Suppressor macrophage treated with lipopolysaccharide for 4 hours (primary cell): ENCODE measurements at places on chromosomes 11 and 22.

- DNase-seq, result peak; percentile 72
Observed at GRCh38 chr11:19903620-19904069, 191.0 kb downstream of the NAV2 start.

- no peak for DNase-seq
Observed at GRCh38 chr22:19888131-19888746, 33.6 kb upstream of the GNB1L start.

DNA sequence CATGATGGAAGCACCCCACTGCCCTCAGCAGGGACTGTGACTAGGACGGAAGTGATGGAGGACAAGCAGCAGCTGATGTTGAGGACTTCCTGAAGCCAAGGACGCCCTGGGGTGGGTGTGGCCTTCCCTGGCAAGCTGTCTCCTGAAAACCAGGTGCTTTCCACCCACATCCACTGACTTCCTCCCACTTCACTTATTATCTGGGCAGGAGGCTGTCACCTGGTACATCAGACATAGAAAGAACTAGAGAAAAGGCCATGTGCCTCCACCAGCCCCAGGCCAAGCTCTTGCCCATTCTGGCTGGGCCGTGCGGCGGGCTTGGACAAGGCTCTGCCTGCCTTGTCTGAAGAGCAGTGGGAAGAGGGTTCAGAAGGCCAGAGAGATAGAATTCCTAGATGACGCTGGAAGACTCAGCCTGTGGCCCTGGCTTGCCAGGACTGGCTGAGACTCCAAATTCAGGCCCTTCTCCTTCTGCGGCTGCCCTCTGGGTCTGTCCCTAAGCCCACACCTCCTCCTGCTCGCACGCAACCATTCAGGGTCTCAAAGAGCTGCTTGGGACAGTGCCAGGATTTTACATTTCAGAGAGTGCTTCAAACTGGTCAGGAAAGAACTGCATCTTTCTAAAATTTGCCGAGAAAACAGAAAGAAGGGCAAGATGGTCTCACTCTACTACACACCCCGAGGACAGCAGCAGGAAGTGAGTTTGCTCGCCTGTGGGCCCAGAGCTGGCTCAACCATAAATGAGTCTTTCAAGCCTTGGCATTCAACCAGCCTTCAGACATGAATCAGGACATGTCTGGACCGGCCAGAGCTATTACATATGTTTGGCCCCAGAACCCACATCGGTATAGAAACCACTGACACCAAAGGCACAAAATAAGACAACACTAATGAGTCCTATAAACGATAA lies 13.3 kb downstream of the ARHGAP1 start:
- no peak for DNase-seq

DNA sequence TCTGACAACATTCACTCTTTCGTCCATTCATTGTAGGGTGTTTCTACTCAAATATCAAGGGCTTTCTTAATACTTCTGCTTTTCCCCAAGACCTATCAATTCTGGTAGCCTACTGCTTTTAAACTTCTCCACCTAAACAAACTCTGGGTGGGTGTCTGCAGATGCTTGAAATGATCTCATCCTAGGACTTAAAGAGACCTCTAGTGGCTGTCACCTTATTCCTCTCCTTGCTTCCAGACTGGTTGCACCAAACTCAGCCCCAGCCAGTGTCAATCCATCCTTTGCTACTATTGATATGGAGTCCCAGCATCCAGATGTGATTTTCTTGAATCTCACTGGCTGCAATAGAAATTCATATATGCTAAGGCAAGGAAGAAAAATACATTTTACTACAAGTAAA lies 274.7 kb downstream of the NXPE2 start:
- DNase-seq, result no peak

DNA sequence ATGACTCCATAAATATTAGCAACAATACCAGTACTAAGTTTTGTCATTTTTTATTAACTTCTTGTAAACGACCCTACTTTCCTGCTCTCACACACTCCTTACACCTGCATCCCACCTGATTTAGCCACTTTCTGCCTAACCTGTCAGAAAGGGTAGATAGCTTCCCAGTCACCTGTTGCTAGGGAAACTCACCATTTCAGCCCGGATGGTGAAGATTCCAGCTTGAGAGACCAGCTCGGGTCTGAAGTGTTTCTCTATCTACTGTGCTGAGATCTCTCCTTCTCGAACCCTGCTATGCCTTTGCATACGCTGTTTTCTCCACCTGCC lies at the start of gene PARVG:
TSS of gene PARVG (plus strand) at position 220 of the 327 bp plus-strand sequence. CDS start 2,405 bp downstream, outside the sequence.
- DNase-seq, result peak; percentile 14

DNA sequence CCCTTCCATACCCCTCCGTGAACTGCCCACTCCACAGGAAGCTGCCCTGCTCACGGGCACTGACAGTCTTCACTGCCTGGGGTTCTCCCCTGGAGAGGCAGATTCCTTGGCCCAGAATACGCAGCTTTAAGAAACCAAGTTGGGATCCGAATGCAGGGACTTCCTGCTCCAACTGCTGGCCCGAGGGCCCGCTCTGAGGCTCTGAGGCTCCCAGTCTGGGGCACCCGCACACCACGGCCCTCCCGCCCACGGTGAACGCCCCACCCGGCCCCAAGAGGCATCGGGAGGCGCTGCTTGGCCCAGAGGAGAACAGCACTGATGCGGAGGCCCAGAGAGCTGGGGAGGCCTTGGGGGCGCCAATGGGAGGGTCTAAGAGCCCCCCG lies 42.3 kb downstream of the IGF2 start:
- no peak for DNase-seq

GRCh38 chr11:65968600-65969482 lies 7.3 kb downstream of the SART1 start:
- DNase-seq, result peak; percentile 7

GRCh38 chr11:20399498-20399897 lies 12.0 kb downstream of the PRMT3 start:
- no peak for DNase-seq
